ENCODE measurements at places on chromosomes 13 and 19.
A peak's percentile ranks its signal among the peaks of the same experiment; 100 is the strongest.

- H3K27ac ChIP-seq, result peak overlapping the region; percentile 66
- H3K4me1 ChIP-seq, result peaks cover 38% of the 10 kb centered on the region
- H3K36me3 ChIP-seq, result peaks cover 29% of the 10 kb centered on the region
- H3K4me3 ChIP-seq, result no peak overlapping the region
- H3K27me3 ChIP-seq, result no peaks in the 10 kb centered on the region
Measured at GRCh38 chr19:15248648-15249527, 16.6 kb upstream of the EPHX3 start.

- peak overlapping the region; percentile 46 for H3K27ac ChIP-seq
- no peaks in the 10 kb centered on the region for H3K27me3 ChIP-seq
Measured at GRCh38 chr19:2207991-2208860, 27.9 kb downstream of the PLEKHJ1 start.

GRCh38 chr19:13484166-13484565 is 22.1 kb downstream of the CACNA1A start:
- DNase-seq, result no peak
- no peaks in the 10 kb centered on the region for H3K4me1 ChIP-seq
- no peak overlapping the region for H3K27ac ChIP-seq
- no peaks in the 10 kb centered on the region for H3K27me3 ChIP-seq
- H3K36me3 ChIP-seq, result no peaks in the 10 kb centered on the region

GRCh38 chr13:97234236-97234635 is 12.1 kb downstream of the MBNL2 start:
- DNase-seq, result no peak
- H3K36me3 ChIP-seq, result no peaks in the 10 kb centered on the region
- H3K27ac ChIP-seq, result peak overlapping the region; percentile 65
- no peaks in the 10 kb centered on the region for H3K27me3 ChIP-seq
- H3K4me1 ChIP-seq, result peaks cover 99% of the 10 kb centered on the region

DNA sequence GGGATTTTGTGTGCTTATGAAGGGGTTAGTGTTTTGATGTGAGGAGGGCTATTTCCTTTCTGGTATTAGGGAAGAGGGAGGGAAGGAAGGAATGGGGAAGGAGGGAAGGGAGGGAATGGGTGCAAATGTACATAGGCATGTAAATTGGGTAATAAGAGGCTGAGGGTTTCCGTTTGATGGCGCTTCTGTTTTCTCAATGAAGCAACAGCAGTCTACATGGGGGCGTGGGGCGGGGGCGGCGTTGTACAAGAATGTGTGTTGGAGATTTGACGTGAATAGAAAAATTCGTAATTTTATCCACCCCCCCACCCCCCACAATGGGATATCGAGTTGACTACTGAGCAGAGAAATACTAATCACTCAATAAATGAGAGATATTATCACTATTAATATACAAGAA is 52.5 kb downstream of the PDS5B start:
- no peaks in the 10 kb centered on the region for H3K27me3 ChIP-seq
- H3K27ac ChIP-seq, result no peak overlapping the region
- no peaks in the 10 kb centered on the region for H3K4me1 ChIP-seq
- H3K36me3 ChIP-seq, result no peaks in the 10 kb centered on the region
- DNase-seq, result no peak

GRCh38 chr13:110498765-110499164 is 62.8 kb downstream of the RAB20 start:
- H3K36me3 ChIP-seq, result no peaks in the 10 kb centered on the region
- no peaks in the 10 kb centered on the region for H3K27me3 ChIP-seq
- no peak overlapping the region for H3K4me3 ChIP-seq
- no peaks in the 10 kb centered on the region for H3K4me1 ChIP-seq
- DNase-seq, result no peak

- DNase-seq, result no peak
- no peaks in the 10 kb centered on the region for H3K4me1 ChIP-seq
- H3K27me3 ChIP-seq, result no peaks in the 10 kb centered on the region
- no peak overlapping the region for H3K4me3 ChIP-seq
- H3K36me3 ChIP-seq, result no peaks in the 10 kb centered on the region
- no peak overlapping the region for H3K27ac ChIP-seq
Measured at GRCh38 chr13:43300865-43301264, 277.5 kb downstream of the DNAJC15 start.

GRCh38 chr19:38139122-38139521 is 84.9 kb downstream of the DPF1 start:
- peaks cover 30% of the 10 kb centered on the region for H3K36me3 ChIP-seq
- no peak overlapping the region for H3K4me3 ChIP-seq
- no peaks in the 10 kb centered on the region for H3K27me3 ChIP-seq

GRCh38 chr13:48370815-48371214 is 42.1 kb downstream of the LPAR6 start:
- no peak for DNase-seq
- H3K27me3 ChIP-seq, result no peaks in the 10 kb centered on the region
- H3K27ac ChIP-seq, result no peak overlapping the region
- no peaks in the 10 kb centered on the region for H3K36me3 ChIP-seq
- no peaks in the 10 kb centered on the region for H3K4me1 ChIP-seq

GRCh38 chr19:18590273-18591272 is 2.0 kb downstream of the REX1BD start:
- peak overlapping the region; percentile 52 for H3K27ac ChIP-seq

DNA sequence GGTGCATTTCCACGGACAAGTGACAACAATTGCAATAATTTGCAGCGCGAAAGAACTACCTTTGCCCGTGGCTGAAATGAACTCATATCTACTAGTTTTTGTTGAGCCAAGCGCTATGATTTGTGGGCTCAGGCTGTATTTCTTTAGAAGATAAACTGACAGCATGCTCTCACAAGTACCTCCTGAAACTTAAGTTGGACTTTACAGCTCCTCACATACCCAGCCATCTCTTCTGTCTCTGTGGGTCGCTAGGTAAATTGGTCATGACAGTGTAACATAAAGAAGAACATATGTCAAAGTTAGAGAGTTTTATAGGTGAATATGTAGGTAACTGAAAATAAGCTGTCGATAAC is 839 bp downstream of the COG6 start:
- peaks cover 15% of the 10 kb centered on the region for H3K36me3 ChIP-seq
- H3K27me3 ChIP-seq, result no peaks in the 10 kb centered on the region
- H3K27ac ChIP-seq, result no peak overlapping the region
- no peak for DNase-seq
- H3K4me3 ChIP-seq, result peak overlapping the region; percentile 63
- no peaks in the 10 kb centered on the region for H3K4me1 ChIP-seq

All from esophagus squamous epithelium (tissue), 5 donors.